HEK293T (cell line): ENCODE measurements at places on chromosomes 7 and 10.

DNA sequence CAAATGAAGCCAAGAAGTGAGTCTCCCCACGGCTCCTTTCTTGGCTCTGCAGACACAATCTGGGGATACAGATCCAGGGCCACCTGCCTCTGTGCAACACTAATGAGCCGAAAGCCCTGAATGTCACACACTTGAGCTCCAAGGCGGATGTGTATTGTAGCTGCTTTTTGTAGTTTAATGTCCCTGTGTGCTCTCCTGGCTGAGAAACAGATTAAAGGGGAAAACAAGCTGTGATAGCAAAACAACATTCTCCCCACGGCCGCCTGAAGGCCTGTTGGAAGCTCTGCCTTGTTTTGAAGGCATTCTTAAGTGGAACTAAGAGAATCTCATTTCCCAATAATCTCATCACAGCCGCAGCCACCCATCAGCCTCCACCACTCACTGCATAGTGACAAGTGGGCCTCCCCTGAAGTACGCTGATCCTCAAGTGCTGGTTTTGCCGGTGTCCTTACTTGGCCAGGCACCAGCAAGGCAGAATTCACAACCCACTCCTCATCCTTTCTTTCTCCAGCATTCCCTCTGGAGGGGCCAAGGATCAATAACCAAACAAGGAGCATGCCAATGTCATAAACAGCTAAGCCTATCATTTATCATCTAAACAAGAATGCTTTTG lies 44.4 kb upstream of the AMPH start:
- DNase-seq: no peak

- no peak for DNase-seq
Observed at GRCh38 chr7:150373049-150373801, 4.6 kb downstream of the REPIN1 start.

- DNase-seq: no peak
Observed at GRCh38 chr10:94405406-94405805, 3.1 kb downstream of the TBC1D12 start.

GRCh38 chr10:72044417-72045041 lies 43.8 kb downstream of the SPOCK2 start:
- no peak for DNase-seq

GRCh38 chr7:44376429-44377133 lies 51.2 kb upstream of the CAMK2B start:
- no peak for DNase-seq

DNA sequence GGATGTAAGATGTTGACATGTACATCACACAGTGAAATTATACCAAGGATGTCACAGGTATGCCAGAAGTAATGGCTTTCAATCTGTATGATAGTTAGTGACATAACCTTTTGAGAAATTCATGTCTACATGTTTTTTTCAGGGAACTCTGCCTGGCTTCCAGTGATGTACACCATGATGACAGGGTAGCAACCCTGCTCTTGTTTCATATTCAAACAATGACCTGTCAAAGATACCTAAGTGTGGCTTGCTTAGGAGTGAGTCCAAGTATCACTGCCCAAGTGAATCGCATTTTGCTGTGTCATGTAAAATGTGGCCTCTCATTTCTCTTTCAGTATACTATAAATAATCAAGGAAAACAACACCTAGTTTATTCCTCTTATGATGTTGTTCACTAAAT lies 205.8 kb upstream of the DKK1 start:
- DNase-seq: no peak

DNA sequence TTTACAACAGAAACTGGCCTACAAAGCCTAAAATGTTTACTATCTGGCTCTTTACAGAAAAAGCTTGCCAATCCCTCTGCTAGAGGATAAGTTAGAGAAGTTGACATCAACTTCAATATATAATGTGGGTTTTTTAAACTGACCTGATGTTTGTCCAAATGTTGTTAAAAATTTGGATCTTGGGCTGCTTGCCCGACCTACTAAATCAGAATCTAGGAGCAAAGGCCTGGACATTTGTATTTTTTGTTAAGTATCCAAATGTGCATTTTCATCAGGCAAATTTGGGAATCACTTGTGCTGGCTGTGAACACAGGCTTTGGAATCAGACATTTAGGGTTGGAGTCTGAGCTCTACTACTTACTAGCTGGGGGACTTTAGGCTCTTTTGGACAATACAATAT lies 252.7 kb upstream of the CSTF2T start:
- no peak for DNase-seq

- DNase-seq: no peak
Observed at GRCh38 chr7:35498416-35498815, 196.5 kb downstream of the HERPUD2 start.

- no peak for DNase-seq
Observed at GRCh38 chr7:67608806-67609205, 612.2 kb downstream of the TYW1 start.

DNA sequence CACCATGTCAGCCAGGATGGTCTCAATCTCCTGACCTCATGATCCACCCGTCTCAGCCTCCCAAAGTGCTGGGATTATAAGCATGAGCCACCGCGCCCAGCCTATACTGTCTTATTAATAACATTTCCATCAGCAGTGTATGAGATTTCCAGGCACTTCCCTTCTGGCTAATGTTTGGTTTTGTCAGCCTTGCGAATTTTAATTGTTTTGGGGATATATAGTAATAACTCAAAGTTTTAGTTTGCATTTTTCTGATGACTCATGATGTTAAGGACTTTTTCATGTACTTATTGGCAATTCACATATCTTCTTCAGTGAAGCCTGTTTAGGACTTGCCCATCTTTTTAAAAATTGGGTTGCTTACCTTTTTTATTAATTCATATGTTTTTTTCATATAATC lies 76.0 kb downstream of the TMEM270 start:
- no peak for DNase-seq

GRCh38 chr10:30045961-30046360 lies 13.4 kb downstream of the JCAD start:
- no peak for DNase-seq

DNA sequence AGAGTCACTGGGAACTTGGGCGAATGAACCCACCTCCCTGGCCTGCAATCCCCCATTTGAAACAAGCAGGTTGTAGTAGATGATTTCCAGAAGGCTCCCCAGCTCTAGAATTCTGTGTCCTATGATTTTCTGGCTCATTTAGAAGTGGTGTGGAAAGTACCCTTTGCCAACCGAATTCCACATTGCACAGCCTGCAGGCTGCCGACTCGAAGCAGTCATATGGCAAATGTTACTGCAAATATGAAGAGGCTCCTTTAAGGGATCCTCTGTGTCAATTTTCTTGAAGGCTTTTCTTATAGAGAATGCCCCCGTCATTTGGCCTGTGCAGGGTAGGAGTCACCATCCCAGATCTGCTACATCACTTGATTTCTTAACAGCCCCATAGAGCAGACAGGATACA lies 5.6 kb downstream of the PODXL start:
- no peak for DNase-seq

- DNase-seq: peak; percentile 78
Observed at GRCh38 chr7:48089046-48090003, at the start of gene UPP1. TSS of gene UPP1 (plus strand) at chr7:48089265. CDS start at chr7:48094784, 5,519 bp downstream.

DNA sequence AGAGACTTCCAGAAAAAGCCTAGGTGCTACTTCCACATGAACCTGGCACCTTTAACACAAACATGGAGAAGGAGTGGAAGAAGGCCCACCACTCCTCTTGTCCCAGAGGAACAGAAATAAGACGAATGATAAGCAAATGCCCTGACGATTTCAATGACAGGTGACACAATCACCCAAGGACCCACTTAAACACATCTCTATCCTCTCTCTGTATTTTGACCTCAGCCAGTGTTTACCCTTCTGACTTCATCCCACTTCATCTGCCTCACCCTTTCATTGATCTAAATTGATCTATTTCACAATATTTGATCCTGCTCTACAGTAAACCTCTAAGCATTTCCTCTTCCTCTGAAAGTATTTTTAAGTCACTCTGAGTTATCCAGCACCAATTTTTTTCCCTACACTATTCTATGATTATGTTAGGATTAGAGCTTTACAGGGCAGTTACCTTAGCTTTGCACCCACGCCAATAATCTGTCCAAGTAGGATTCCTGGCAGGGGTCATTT lies 9.1 kb downstream of the GOT1 start:
- no peak for DNase-seq

GRCh38 chr10:30782537-30783461 lies 153.2 kb upstream of the LYZL2 start:
- no peak for DNase-seq

- no peak for DNase-seq
Observed at GRCh38 chr7:153476166-153476565, 576.0 kb upstream of the DPP6 start.

DNA sequence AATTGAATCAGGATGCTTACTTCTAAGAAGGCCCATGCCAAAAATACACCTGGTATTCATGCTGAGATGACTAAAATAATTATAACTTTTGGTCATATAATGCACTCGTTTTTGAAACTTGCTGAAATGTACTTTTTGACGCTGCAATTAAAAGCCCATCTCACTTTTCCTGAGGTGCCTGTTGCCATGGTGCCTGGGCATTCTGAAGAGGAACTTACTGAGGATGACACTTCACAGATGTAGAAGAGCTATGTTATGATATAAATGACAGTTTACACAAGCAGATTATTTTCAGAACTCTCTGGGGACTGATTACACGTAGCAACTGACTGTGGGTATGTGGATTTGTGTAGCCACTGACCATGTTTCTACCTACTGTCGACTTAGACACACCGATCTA lies 182.4 kb downstream of the TPK1 start:
- no peak for DNase-seq

DNA sequence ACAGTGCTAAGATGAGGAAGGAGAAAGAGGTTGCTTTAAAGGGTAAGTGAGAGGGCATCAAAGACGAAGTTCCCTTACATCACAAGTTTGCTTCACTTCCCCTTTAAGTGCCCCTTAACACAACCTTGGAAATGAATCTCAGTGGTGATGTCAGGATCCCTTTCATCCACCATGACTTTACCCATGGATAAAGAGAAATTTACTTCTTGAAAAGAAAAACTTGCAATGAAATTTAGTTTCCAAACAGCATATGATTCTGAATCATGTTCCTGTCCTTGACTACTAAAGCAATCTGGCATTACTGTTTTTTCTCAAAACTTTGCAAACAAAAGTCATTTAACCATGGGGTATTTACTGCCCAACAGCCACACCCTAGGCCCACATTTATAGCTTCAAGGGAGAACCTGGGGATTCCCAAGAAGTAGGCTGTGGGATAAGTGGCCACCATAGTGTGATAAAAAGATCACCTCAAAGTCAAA lies 135.9 kb downstream of the ITGB8 start:
- no peak for DNase-seq

GRCh38 chr10:43942096-43942850 lies 293.6 kb upstream of the ZNF32 start:
- DNase-seq: no peak

DNA sequence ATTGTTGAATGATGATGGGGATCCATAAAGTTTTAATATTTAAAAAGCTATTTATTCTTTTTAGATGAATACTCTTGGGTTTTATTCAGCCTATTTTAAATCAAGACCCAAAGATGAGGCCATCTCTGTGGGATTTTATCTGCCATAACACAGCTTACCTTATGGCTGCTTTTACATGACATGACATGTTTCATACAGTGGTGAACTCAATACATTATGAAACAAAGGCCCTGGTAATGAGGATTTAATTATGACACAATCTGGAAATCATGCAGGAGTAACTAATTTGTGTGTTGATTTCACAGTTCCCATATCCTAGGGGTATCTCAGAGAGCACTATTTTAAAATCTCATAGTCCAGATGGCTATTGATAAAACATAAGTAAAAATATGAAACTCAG lies 661.8 kb upstream of the FZD8 start:
- DNase-seq: no peak

DNA sequence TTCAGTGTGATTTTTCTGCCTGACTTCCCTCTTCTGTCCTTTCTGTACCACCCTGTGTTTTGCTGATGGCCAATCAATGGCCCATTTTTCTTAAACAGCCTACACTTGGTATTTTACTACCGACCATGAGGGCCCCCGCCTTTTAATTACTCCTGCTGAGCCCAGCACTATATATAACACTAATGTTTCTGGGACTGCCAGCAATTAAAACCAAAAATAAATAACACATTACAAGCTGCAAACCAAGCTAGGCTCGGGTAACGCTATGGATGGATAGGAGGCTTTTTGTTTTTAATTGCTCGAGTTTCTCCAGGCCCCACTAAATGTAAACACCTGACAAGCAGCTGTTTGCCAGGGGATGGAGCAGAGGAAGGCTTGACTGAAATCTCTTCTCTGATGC lies 915.4 kb upstream of the AUTS2 start:
- DNase-seq: no peak

- DNase-seq: no peak
Observed at GRCh38 chr7:1340461-1341360, 108.0 kb downstream of the UNCX start.

GRCh38 chr10:133087045-133087678 lies 562 bp upstream of the ADGRA1 start:
- no peak for DNase-seq

DNA sequence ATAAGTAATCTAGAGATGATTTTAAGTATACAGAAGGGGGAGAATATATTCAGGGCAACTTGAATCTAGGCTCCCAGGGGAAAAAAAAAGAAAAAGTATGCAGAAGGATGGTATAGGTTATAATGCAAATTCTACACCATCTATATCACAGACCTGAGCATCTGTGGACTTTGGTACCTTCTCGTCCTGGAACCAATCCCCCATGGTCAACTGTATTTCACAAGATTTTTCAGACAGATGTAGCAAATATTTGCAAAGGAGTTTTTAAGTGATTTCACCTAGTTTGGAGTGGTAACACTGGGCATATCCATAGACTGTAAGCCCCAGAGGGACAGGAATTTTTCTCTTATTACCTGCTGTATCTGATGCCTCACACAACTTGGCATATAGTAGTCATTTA lies 58.8 kb downstream of the NOC3L start:
- no peak for DNase-seq

- peak; percentile 64 for DNase-seq
Observed at GRCh38 chr10:35563261-35563891, 41.8 kb upstream of the GJD4 start.

DNA sequence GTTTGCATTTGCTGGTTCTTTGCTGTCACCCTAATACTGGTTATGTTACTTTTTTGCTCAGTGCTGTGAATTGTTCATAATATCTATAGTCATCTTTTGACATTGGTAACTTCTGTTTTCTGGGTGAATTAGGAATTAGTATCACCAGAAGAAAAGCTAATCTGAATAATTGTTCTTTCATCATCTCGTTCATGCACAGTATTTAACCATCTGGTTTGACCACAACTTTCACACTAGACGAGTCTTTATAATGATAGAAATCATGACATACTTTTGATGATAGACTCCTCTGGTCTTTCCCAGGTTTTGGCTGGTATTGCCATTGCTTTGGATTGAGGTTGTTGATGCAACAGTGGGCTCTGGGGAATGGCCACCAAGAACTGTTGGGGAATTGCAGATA lies 25.1 kb downstream of the SGPL1 start:
- DNase-seq: no peak

GRCh38 chr7:151819866-151820265 lies 57.0 kb downstream of the PRKAG2 start:
- DNase-seq: no peak

- no peak for DNase-seq
Observed at GRCh38 chr10:118918116-118918515, 111.4 kb upstream of the NANOS1 start.
